ENCODE measurements at places on chromosomes 4 and X.

DNA sequence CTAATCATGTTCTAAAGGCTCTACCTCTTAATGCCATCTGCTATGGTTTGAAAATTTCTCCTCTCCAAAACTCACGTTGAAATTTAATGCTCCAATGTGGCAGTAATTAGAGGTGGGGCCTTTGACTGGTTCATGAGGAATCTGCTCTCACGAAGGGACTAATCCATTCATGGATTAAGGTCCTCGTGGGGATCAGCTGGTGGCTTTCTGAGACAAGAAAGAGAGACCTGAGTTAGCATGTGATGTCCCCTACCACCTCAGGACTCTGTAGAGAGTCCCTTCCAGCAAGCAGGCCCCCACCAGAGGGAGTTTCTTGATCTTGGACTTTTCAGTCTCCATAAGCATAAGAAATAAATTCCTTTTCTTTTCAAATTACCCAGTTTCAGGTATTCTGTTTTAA, 65.3 kb downstream of the WDFY3 start:
- DNase-seq: no peak

DNA sequence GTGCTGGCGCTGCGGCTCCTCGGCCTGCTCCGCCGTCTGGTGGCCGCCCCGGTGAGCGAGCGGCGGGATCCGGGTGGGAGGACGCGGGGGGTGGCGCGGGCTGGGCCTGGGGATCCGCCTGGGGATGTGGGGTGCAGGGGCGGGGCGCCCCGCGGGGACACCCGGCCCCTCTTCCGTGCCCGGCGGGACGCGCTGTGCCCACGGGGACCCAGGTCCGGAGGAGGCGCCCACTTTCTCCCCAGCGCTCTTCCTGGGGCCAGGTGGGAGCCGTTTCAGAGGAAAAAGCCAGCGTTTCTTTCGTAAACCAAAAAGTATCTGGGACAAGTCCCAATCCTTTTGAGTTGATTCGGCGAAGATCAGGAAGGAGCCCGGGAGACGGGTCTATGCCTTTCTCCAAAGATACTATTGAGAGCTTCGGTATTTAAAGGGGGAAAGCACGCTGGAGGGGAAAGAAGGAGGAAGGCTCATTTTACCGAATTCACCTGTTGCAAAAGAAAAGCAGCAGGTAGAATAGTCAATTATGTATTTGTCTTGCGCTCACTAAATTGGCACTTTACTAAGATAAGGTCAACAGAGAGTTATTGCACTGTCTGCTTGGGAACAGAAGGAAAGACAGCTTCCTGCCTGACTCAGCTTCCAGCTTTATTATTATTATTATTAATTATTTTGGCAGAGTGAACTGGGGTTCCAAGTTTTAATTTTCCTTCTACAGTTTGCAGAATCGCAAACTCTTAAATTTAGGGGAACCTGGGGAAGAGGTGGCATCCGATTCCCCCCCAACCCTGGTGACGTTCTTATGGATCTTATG, 81.5 kb upstream of the CD99 start:
- no peak for DNase-seq

DNA sequence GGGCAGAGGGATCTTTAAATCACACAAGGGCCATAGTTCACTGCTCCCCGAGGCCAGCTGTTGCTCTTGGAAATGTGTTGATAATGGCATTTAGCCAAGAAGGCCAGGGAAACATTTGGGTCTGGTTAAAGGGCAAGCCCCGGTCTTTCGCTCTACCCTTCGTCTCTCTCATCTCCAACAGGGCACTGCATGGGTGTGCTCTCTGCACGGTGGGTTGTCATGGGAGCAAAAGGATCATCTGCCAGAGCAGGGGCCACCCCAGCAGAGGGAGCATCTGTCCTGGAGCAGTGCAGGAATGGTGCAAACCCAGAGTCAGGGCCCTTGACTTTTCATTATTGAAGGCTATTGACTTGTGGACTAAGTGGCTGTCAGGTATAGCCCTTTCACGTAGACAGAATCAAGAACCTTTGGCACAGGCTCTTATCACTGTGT, 22.7 kb upstream of the PGRMC2 start:
- DNase-seq: no peak

- DNase-seq: no peak
Observed at GRCh38 chr4:39166669-39167068, 15.7 kb upstream of the WDR19 start.

DNA sequence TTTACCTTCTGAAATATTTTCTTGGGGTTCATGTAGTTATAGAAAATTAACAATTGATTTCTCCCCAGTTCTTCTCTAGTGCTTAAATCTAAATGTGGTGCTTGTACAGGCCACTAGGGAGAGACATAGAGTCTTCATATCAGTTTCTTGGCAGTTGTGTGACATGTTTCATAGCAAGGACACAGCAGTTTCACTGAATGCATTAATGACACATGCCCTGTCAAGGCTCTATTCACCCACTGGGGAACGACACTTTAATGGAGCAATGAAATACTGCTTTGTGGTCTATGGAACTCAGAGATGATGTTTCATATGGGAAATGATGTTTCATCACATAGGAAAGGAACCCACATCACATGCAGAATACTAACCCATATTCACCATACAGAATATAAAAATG, 2.8 kb downstream of the VEGFC start:
- DNase-seq: no peak

- DNase-seq: no peak
Observed at GRCh38 chr4:150972592-150972991, 42.5 kb downstream of the LRBA start.

- no peak for DNase-seq
Observed at GRCh38 chrX:5644776-5645175, 583.9 kb downstream of the NLGN4X start.

GRCh38 chrX:39688576-39689375, 409.0 kb downstream of the BCOR start:
- DNase-seq: no peak
